T-helper 22 cell (primary cell): ENCODE measurements at places on chromosomes 11 and 22.

GRCh38 chr11:77726524-77726923 is 88.9 kb upstream of the CLNS1A start:
- no peak for DNase-seq

DNA sequence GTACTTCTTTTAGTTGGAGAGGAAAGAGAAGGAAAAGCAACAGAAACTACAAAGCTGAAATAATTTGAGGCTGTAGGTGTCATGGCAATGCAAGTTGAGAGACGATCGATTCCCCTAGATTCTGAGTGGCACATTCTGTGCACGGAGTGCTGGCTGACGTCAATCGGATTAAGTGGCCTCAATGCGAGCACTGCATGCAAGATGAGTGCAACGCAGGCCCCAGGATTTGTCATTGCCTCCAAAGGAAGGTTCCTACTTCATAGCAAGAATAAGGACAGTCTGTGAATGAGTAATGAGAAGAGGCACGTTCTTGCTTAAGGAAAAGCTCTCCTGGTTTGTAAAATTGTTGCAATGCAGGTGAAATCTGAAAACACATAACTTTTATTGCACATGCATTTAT is 892.4 kb downstream of the KCNA4 start:
- DNase-seq: no peak

DNA sequence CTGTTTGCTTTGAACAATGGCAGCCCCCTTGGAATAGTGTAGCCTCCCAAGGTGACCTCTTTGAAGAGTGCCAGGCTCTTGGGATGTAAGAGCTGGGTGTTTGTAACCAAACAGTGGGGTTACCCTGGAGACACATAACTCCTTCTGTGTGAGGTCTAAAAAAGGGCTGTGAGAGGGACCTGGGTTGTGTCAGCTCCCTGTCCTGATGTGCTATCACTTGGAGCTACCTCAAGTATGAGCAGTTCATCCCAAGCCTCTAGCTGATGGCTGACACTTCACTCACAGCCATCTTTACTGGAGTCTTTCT is 40.2 kb downstream of the TSPAN18 start:
- no peak for DNase-seq

DNA sequence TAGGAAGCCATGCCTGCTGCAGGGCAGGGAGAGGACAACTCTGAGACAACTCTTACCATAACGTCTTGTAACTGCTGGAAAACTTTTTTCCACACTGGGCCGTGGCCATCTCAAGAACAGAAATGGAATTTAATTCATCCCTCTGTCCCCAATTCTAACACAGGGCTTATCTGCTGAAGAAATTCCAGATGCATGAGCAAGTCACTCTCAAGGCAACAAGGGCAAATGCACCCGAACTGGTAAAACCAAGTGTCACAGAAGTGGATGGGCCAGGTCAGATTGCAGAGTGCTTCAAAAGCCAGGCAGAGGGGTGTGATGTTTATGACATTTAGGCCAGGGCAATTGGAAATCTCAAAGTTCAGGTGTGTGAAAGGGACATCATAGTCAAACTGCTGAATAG is 7.4 kb downstream of the SMPD1 start:
- no peak for DNase-seq

GRCh38 chr11:72816404-72816990 is 2.3 kb downstream of the ATG16L2 start:
- DNase-seq: no peak

DNA sequence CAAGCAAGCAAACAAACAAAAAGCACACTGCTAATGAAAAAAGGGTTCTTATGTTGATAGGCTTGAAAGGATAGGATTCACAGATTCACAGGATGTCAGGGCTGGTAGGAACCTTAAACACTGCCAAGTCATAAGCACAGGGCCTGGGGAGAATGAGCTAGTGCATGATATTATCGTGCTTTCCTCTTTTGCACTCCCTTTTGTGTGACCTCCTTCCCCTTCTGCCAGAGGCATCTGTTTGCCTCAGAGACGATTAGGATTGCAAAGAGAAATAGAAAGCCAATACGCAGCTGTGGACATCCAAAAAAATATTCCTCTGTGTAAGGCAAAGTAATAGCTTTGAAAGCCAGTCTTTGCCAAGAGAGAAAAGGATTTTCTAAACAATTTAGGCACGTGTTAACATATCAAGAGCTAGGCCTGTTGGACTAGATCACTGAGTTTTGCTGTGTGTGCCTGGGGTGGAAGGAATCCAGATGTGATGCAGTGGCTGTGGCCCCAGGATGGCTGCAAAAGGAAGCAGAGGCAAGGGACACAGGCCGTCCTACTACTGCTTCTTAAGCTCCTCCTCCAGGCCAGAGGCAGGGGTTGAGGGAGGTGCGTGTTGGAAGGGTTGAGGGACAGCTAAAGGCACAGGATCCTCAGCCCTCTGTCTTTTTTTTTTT is 30.6 kb downstream of the MCHR1 start:
- DNase-seq: no peak

GRCh38 chr11:81970886-81971285 is 762.8 kb downstream of the FAM181B start:
- DNase-seq: no peak

DNA sequence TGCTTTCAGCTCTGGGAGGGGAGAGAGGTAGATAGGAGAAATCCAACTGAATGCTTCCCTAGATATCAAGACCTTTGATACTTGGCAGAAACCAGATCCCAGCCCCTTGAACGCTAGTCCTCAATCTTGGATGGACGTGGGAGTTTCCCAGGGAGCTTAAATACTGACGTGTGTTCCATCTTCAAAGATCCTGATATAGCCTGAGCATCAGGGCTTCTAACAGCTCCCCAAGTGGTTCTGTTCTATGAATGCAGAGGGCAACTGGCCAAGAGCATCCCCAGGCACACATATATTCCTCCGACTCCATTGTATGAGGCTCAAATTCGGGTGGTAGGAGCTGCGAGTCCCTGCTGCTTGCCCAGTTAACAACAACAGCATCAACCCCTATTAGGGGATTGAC is 8.7 kb upstream of the ACCS start:
- DNase-seq: no peak

- DNase-seq: peak; percentile 36
Observed at GRCh38 chr11:75140269-75141138, 10.4 kb upstream of the SLCO2B1 start.
